ENCODE measurements at places on chromosomes 13 and 19. TPM values are rescaled to one million over a fixed set of nuclear protein-coding genes. Genes with fewer than 3 reads are reported as not detected.

Gene ACER1
- not detected for total RNA-seq

Gene CSNK1A1L
- not detected for total RNA-seq

DNA sequence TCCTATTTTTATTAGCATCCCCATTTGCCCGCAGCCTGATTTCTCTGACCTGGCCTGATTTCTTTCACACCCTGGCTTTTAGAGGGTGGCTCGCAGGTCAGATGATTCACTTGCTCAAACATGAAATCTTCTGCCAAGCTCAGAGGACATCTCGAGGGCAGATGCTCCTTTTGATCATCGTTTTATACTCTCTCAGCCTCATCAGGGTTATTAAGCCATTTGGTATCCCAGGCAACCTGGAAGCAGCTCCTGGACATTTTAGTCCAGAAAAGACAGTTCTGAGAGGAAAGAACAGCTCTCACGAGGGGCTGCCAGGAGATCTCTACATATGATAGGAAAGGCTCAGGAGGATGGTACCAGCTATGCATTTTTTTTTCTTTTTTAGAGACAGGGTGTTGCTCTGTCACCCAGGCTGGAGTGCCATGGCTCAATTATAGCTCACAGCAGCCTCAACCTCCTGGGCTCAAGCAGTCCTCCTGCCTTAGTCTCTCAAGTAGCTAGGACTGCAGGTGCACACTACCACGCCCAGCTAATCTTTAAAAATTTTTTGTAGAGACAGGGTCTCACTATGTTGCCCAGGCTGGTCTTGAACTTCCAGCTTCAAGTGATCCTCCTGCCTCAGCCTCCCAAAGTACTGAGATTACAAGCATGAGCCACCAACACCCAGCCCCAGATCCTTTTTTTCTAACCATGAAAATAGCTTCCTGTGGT, 165.4 kb downstream of the KATNAL1 start:
- H3K36me3 ChIP-seq: peaks cover 4% of the 10 kb centered on the region
- H3K4me3 ChIP-seq: peak overlapping the region; percentile 54
- peak overlapping the region; percentile 76 for H3K27ac ChIP-seq
- H3K27me3 ChIP-seq: no peaks in the 10 kb centered on the region
- H3K4me1 ChIP-seq: peaks cover 48% of the 10 kb centered on the region
- no peak for DNase-seq

- DNase-seq: no peak
- no peaks in the 10 kb centered on the region for H3K36me3 ChIP-seq
- H3K4me3 ChIP-seq: no peak overlapping the region
- peaks cover 69% of the 10 kb centered on the region for H3K4me1 ChIP-seq
Observed at GRCh38 chr19:15280048-15280725, 47.9 kb upstream of the EPHX3 start.

Gene ZNF320
- total RNA-seq: 13.9 TPM

- no peak overlapping the region for H3K27ac ChIP-seq
- H3K36me3 ChIP-seq: no peaks in the 10 kb centered on the region
- H3K4me3 ChIP-seq: no peak overlapping the region
- no peaks in the 10 kb centered on the region for H3K4me1 ChIP-seq
Observed at GRCh38 chr19:7863157-7863970, 10.8 kb downstream of the PRR36 start.

- peak; percentile 66 for DNase-seq
- peaks cover 15% of the 10 kb centered on the region for H3K4me1 ChIP-seq
- peak overlapping the region; percentile 68 for H3K4me3 ChIP-seq
Observed at GRCh38 chr13:76885203-76886004, 801 bp downstream of the KCTD12 start.

GRCh38 chr19:1516395-1516753, 3.6 kb upstream of the ADAMTSL5 start:
- H3K4me1 ChIP-seq: no peaks in the 10 kb centered on the region
- H3K4me3 ChIP-seq: no peak overlapping the region
- no peak overlapping the region for H3K27ac ChIP-seq
- peaks cover 7% of the 10 kb centered on the region for H3K27me3 ChIP-seq
- no peak for DNase-seq
- H3K36me3 ChIP-seq: no peaks in the 10 kb centered on the region

Gene WASF3
- total RNA-seq: not detected

GRCh38 chr13:71448080-71448630, 418.8 kb downstream of the DACH1 start:
- H3K4me3 ChIP-seq: no peak overlapping the region
- no peak overlapping the region for H3K27ac ChIP-seq
- H3K4me1 ChIP-seq: no peaks in the 10 kb centered on the region
- H3K27me3 ChIP-seq: no peaks in the 10 kb centered on the region
- no peaks in the 10 kb centered on the region for H3K36me3 ChIP-seq

Gene KLF1
- 0.89 TPM for total RNA-seq

- no peaks in the 10 kb centered on the region for H3K36me3 ChIP-seq
- H3K27me3 ChIP-seq: no peaks in the 10 kb centered on the region
- no peaks in the 10 kb centered on the region for H3K4me1 ChIP-seq
- DNase-seq: no peak
- H3K27ac ChIP-seq: no peak overlapping the region
Observed at GRCh38 chr13:39406688-39407087, 196.3 kb downstream of the LHFPL6 start.

- no peaks in the 10 kb centered on the region for H3K36me3 ChIP-seq
- DNase-seq: no peak
- H3K4me1 ChIP-seq: peaks cover 9% of the 10 kb centered on the region
- H3K27ac ChIP-seq: no peak overlapping the region
- no peaks in the 10 kb centered on the region for H3K27me3 ChIP-seq
- H3K4me3 ChIP-seq: no peak overlapping the region
Observed at GRCh38 chr19:28485292-28485691, 727.7 kb downstream of the UQCRFS1 start.

- no peak overlapping the region for H3K27ac ChIP-seq
- H3K27me3 ChIP-seq: peaks cover 30% of the 10 kb centered on the region
- H3K4me1 ChIP-seq: peaks cover 32% of the 10 kb centered on the region
- peak overlapping the region; percentile 71 for H3K4me3 ChIP-seq
Observed at GRCh38 chr19:31339411-31339810, 9.8 kb downstream of the TSHZ3 start.

DNA sequence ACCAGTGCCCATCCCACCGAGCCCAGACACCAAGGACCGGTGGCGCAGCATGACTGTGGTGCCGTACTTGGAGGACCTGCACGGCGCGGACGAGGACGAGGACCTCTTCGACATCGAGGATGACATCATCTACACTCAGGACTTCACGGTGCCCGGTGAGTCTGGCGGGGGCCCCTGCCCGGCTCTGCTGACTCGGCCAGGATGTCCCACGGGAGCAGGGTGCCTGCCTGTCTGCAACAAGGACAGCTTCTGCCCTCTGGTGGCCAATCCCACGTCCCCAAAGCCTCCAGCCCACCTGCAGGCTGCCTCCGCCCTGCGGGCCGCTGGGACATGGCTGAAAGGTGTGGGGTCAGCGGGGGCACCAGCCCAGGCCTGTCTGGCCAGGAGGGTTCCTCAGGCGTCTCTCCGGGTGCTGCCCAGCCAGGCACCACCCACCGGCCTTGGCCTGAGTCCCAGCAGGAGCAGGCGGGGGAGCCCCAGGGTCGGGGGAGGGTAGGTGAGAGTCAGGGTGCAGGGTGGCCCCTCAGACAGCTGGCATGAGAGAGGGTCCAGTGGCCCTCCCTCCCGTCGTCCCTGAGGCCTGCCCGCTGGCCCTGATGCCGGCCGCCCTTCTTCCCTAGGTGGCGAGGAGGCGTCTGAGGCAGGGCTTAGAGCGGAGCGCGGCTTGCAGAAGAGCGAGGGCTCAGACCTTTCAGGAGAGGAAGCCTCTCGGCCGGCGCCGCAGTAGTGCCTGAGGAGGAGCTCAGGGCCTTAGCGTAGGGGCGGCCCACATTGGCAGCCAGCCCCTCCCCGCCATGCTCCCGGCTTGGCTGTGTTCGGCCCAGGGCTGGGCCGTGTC, 14.6 kb downstream of the CBARP start:
- H3K27ac ChIP-seq: no peak overlapping the region
- H3K4me3 ChIP-seq: no peak overlapping the region
- DNase-seq: no peak
- H3K27me3 ChIP-seq: no peaks in the 10 kb centered on the region
- no peaks in the 10 kb centered on the region for H3K36me3 ChIP-seq

GRCh38 chr13:72208112-72208645, 341.2 kb upstream of the DACH1 start:
- no peak overlapping the region for H3K27ac ChIP-seq
- H3K36me3 ChIP-seq: no peaks in the 10 kb centered on the region
- DNase-seq: no peak

Gene KCNC3
- 1.9 TPM for total RNA-seq

Gene LCP1
- total RNA-seq: 1,356 TPM

- no peak overlapping the region for H3K4me3 ChIP-seq
- no peak overlapping the region for H3K27ac ChIP-seq
- H3K36me3 ChIP-seq: no peaks in the 10 kb centered on the region
Observed at GRCh38 chr13:37109051-37109678, 3.7 kb upstream of the CSNK1A1L start.

DNA sequence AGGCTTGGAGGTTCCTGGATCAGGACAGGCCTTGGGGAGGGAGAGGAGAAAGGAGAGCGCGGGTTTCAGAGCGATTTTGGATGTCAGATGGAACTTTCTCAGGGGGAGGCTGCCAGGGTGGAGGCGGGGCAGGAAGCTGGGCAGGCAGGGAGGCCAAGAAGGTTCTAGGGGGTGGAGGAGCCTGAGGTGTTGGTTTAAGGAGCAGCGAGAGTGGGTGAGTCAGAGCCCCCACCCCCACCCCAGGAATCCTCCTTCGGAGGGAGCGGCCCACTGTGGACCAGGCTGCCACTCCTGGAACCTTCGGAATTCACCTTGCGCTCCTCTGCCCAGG, 15.9 kb upstream of the NOP53 start:
- H3K27me3 ChIP-seq: peaks cover 36% of the 10 kb centered on the region
- H3K36me3 ChIP-seq: no peaks in the 10 kb centered on the region
- peaks cover 11% of the 10 kb centered on the region for H3K4me1 ChIP-seq
- DNase-seq: no peak
- H3K27ac ChIP-seq: no peak overlapping the region

Gene ZSCAN4
- not detected for total RNA-seq

Gene MUC16
- total RNA-seq: not detected

Gene RGCC
- 9.0 TPM for total RNA-seq

GRCh38 chr19:34232566-34233481, 21.5 kb upstream of the GARRE1 start:
- peak overlapping the region; percentile 72 for H3K4me3 ChIP-seq
- H3K36me3 ChIP-seq: peaks cover 9% of the 10 kb centered on the region
- no peak for DNase-seq

Gene GSX1
- total RNA-seq: not detected

DNA sequence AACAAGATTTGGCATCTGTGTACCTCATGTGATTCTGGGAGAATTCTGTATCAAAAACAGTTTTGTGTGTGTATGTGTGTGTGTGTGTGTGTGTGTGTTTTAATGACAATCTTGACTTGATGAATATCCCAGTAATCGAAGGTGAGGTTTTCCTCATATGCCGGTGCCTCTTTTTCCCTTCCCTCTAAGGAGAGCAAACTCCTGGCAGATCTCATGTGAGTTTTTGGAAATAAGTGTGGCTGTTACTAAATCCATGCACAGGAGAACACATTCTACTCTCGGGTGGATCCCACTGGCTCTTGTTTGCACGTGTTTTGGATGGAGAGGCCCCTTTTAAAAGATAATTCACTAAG, 29.0 kb upstream of the CEBPG start:
- DNase-seq: no peak
- no peak overlapping the region for H3K27ac ChIP-seq
- peaks cover 27% of the 10 kb centered on the region for H3K27me3 ChIP-seq
- H3K4me3 ChIP-seq: no peak overlapping the region

Gene TBC1D17
- total RNA-seq: 34.0 TPM

Gene ACP5
- total RNA-seq: 3.5 TPM

Gene KIR2DL1
- total RNA-seq: 11.4 TPM

- no peak for DNase-seq
- no peaks in the 10 kb centered on the region for H3K36me3 ChIP-seq
- H3K4me1 ChIP-seq: peaks cover 13% of the 10 kb centered on the region
- no peak overlapping the region for H3K27ac ChIP-seq
Observed at GRCh38 chr19:3378352-3379150, 12.2 kb downstream of the NFIC start.

- peaks cover 3% of the 10 kb centered on the region for H3K36me3 ChIP-seq
- no peak for DNase-seq
- peaks cover 26% of the 10 kb centered on the region for H3K4me1 ChIP-seq
- no peak overlapping the region for H3K4me3 ChIP-seq
- peaks cover 5% of the 10 kb centered on the region for H3K27me3 ChIP-seq
Observed at GRCh38 chr19:13859361-13859880, 17.5 kb upstream of the NANOS3 start.

- no peak overlapping the region for H3K4me3 ChIP-seq
- no peaks in the 10 kb centered on the region for H3K4me1 ChIP-seq
- DNase-seq: no peak
- no peak overlapping the region for H3K27ac ChIP-seq
Observed at GRCh38 chr13:20590561-20590960, 23.6 kb downstream of the IFT88 start.

- no peak for DNase-seq
- no peak overlapping the region for H3K4me3 ChIP-seq
- no peaks in the 10 kb centered on the region for H3K36me3 ChIP-seq
- H3K27me3 ChIP-seq: peaks cover 4% of the 10 kb centered on the region
Observed at GRCh38 chr13:33684874-33685273, 133.1 kb upstream of the RFC3 start.

- no peaks in the 10 kb centered on the region for H3K36me3 ChIP-seq
- H3K4me3 ChIP-seq: no peak overlapping the region
- H3K4me1 ChIP-seq: no peaks in the 10 kb centered on the region
- no peak overlapping the region for H3K27ac ChIP-seq
Observed at GRCh38 chr13:35219021-35219420, 257.5 kb downstream of the MAB21L1 start.

Measured in natural killer cell treated with Interleukin-12 subunit alpha and Interleukin-12 subunit beta and Interleukin-15 and Interleukin-18, amount 100 ng/mL, for 72 hours (primary cell).